ENCODE measurements at places on chromosomes 5 and 9.

GRCh38 chr5:12870872-12871539, 966.8 kb upstream of the CTNND2 start:
- DNase-seq, result no peak

DNA sequence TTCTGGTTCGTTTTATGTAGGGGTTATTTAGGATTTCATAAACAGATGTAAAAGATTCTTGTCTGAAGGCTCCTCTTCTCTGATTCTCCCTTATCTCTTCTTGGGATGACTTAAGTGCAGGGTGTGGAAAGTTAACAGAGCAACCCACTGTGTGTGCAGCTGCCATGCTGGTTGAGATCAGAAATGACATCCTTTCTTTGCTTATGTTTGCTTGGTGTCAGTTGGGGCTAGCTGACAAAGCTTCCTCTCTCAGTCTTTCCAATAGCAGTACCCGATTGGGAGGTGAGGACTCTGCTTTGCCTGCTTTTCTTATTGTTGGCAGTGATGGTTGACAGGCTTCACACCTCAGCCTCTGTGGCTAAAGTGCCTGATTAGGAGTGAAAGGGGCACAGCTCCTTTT, 26.5 kb downstream of the OGN start:
- no peak for DNase-seq

DNA sequence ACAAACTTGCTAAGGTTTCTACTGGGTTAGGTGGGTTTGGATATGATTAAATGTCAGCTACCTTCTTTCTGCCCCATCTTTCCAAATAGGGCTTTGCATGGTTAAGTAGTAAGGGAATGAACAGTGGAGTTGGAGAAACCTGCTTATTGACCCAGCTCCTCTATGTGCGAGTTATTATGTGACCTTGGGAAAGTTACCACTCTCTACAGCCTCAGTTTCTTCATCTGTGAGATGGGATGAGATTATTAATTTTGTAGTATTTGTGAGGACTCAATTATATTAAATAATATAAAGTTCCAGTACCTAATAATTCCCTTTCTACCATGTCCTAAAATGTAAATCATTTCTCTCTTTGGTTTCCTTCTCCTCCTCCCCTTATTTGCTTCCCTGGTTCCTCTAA, 123.4 kb downstream of the GDNF start:
- DNase-seq, result no peak

- DNase-seq, result no peak
These were observed 18.3 kb upstream of the NDST1 start for GRCh38 chr5:150489360-150490295.

GRCh38 chr9:71504636-71505035, 263.7 kb downstream of the CEMIP2 start:
- no peak for DNase-seq

DNA sequence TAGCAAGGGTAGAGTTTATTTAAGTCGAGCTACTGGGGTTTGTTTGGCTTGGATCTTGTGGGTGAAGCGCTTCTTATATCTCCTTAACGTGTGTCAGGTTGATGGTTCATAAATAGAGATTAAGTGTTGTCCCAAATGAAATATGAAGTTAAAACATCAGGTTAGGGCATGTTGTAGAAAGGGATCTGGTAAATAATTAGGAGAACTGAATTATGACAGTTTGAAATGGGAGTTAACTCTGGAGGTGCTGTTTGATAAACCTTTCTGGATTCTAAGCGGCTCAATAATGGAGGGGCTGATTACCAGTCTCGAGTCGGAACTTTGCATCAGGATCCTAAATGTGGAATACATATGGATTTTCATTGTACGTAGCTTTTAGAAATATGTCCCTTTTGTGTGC, 717.0 kb upstream of the WWC1 start:
- DNase-seq, result no peak

DNA sequence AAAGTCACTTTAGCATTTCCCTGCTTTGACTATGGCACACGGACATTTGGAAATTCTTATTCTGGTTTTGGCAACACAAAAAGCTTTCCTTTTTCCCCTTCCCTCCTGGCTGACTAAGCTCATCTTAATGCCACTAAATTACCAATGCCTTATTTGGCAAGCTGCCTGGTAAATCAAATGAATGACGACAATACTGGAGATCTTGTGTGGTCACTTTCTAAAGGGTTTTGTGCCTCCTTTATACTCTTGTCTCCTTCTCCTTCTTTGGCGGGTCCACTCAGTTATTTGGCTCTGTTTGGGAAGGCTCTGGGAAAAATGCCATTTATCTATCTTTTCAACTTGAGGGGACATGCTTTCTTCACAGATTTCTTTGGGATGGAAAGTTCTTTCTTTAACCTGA, 34.9 kb downstream of the SH3GL2 start:
- no peak for DNase-seq

DNA sequence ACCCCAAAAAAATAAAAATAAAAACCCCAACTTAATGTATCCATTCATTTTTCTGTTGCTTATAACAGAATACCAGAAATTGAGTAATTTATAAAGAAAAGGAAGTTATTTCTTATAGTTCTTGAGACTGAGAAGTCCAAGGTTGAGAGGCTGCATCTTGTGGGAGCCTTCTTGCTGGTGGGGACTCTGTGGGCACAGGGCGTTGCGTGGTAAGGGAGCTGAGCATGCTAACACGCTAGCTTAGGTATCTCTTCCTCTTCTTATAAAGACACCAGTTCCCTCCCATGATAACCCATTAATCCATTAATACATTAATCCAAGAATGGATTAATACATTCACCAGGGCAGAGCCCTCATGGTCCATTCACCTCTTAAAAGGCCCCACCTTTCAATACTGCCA, 150.9 kb downstream of the ZSWIM6 start:
- no peak for DNase-seq

DNA sequence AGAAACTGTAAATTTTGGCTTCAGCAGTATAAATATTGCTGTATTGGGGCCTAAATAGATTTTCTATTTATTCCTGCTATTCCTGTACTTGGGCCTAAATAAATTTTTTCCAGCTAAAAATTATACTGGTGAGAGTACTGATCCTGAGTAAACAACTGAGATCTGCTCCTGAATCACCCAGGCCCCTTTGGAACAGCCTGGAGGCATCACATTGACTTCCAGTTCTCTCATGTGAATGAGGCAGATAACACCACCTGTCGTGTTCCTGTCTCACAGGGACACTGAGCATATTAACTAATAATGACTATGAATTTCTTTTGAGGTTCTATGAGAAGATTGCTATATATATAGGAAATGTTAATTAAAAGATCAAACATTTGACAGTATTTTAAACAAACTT, 119.5 kb upstream of the PLCXD3 start:
- no peak for DNase-seq

All from DND-41 (cell line).